ENCODE measurements at places on chromosomes 5 and 9.

GRCh38 chr9:35908504-35909125 lies 675 bp upstream of the SPAAR start:
- DNase-seq: no peak

DNA sequence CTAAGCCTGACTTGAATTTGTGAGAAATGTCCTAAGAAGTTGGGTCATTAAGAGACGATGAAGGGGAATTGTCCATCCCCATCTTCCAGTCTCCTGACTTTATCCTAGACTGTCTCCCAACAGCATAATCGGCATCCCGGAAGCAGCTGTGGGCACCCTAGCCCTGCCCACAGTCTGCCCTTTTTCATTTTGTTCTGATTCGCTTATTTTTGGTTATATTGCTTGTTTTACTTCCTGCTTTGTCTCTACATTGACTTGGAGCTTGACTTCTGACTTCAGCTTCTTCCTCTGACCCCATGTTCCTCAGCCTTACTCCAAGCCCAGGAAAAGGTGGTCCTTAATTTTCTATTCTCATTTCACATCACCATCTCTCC lies 41.8 kb downstream of the UGCG start:
- no peak for DNase-seq

DNA sequence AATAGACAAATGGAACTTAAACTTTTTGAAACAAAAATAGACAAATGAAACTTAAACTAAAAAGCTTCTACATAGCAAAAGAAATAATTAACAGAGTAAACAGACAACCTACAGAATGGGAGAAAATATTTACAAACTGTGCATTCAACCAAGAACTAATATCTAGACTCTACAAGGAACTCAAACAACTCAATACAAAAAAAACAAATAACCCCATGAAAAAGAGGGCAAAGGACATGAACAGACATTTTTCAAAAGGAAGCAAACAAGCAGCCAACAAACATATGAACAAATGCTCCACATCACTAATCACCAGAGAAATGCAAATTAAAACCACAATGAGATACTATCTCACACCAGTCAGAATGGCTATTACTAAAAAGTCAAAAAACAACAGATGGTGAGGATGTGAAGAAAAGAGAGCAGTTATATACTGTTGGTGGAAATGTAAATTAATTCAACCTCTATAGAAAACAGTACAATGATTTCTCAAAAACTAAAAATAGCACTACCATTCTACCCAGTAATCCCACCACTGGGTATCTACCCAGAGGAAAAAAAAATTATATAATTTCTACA lies 170.8 kb upstream of the RGMB start:
- DNase-seq: no peak

DNA sequence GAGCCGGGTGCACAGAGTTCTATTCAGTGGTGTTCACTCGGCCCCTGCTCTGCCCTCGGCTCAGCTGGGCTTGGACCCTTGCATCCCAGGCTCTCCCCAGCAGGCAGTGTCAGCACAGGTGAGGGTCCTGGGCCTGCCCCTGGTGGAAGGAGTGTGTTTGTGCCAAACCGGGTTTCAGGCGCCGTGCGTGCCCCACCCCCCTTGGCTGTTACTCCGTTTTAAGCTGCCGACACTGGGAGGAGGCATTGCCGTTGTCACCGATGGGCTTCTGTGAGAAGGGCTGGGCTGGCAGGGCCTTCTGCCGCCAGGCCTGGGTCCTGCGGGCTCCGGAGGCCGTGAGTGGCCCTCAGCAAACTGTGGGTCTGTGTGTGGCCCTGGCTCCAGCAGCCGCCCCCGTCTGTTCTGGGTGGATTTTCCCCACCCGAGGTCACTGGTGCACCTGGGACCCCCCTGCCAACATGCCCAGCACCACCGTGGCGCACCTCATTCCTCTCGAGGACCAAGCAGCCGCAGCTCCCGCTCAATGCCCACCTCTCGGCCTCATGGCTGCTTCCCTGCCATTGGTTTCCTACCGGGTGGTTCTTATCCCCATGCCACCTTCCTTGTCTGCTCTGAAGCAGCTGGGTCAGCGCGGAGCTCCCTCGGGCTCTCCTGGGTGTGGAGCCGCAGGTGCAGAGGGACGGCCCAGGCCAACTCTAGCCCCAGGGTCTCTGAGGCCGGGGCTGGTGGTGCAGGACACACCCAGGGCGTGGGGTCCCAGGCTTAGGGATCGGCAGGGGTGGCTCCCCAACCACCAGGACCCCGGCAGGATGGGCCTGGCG lies 44.3 kb upstream of the EXOC3 start:
- no peak for DNase-seq

- no peak for DNase-seq
Observed at GRCh38 chr5:169511708-169512107, 71.9 kb upstream of the SPDL1 start.

DNA sequence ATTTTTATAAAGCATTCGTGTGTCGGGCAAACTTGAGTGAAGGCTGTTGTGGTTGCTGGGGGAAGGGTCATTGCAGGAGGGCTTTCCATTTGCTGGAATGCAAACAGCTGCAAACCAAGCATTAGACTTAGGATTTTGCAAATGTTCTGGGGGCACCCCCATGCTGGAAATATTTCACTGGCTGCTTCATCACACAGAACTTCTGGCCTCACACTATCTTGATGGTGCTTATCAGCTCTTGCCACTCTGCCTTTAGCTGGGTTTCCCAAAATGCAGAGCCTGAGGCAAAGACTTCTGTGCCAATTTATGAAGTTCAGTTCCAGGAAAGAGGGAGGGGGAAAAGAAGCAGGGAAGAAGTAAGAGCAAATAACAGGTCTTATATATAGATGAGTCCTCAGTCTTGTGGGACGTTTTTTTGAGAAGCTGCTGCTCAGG lies 8.6 kb upstream of the COL15A1 start:
- no peak for DNase-seq

DNA sequence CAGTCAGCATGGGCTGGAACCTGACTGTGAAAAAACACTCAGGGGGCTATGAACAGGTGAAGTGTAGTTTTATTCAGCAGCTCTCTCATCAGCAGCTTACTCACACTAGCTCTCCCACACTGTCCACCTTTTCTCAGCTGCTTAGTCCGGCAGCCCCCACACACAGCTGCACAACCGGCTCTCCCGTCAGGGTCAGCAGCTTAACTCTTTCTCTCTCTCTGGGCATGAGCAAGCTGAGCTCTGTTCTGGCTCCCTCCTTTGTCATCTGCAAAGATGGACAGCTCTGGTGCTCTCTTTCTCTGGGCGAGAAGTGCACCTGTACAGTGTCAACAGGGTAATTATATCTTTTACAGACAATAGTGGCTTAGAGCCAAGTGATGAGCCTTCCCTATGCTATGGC lies 8.2 kb downstream of the DMAC1 start:
- peak; percentile 45 for DNase-seq

DNA sequence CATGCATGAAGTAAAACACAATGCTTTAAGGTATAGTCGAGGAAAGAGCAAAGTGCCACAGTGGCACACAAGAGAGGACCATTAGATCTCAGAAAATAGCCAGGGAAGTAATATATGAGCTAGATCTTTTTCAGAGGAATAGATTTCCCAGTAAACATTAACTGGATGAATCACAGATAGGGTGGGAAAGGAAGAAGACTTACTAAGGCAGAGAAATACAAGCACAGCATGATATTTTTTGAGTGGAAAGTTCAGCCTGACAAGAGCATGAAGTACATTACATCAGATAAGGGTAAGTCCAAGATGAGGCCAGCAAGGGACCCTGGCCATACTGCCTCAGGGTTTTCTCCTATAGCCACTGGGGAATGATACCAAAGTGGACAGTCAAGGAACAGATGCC lies 804.6 kb upstream of the DMAC1 start:
- no peak for DNase-seq

- no peak for DNase-seq
Observed at GRCh38 chr5:55160493-55161209, 680 bp downstream of the GPX8 start.

GRCh38 chr9:83191154-83191553 lies 128.2 kb upstream of the RASEF start:
- no peak for DNase-seq

GRCh38 chr5:73945505-73945904 lies 319.5 kb downstream of the ARHGEF28 start:
- no peak for DNase-seq

DNA sequence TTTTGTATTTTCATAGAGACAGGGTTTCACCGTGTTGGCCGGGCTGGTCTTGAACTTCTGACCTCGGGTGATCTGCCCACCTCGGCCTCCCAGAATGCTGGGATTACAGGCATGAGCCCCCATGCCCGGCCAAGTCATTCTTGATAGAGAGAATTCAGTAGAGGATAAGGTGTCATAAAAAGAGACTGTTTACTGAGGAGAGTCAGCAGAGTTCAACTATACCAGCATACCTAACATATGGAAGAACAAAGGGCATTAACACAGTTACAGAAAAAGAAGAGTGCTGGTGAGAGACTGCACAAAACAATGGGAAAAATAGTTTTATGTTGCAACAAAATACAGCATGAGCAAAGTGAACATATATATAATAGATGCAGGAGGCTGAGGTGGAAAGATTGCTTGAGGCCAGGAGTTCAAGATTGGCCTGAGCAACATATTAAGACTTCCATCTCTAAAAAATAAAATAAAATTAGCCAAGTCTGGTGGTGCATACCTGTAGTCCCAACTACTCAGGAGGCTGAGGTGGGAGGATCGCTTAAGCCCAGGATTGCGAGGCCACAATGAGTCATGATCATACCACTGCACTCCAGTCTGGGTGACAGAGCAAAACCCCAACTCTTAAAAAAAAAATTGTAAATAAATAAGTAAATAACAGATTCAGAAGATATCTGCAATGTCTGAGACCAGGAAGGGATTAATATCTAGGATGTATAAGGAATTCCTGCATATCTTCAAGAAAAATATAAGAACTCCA lies 19.5 kb downstream of the B4GALT1 start:
- DNase-seq: no peak

DNA sequence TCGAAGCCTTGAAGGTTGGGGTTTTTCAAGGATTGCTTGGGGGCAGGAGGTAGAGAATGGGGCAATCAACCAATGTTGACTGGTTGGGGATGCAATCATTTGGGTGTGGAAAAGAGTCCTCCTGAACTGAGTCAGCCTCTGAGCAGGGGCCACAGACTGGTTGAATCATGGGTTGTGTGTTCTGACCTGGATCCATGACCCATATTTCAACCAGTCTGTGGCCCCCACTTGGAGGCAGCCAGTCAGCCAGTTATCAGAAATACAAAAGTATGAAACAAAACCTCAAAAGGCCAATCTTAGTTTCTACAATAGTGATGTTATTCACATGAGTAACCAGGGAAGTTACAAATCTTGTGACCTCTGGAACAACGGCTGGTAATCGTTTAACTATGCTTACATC lies 81.4 kb upstream of the RANBP6 start:
- DNase-seq: no peak

DNA sequence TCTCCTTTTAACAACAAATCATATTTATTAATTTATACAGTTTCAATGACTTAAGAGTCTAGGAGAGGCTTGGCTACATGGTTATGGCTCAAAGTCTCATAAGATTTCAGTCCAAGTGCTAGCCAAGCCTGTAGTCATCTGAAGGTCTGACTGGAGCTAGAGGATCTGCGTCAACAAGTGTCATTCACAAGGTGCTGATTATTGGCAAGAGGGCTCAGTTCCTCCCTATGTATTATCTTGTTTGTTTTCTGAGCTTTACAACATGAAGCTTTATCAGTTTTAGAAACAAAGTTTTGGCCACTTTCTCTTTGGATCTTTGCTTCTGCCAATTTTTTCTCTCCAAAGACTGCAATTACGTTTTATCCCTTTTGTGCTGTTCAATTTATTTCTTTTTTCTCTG lies 94.7 kb downstream of the RICTOR start:
- DNase-seq: no peak

DNA sequence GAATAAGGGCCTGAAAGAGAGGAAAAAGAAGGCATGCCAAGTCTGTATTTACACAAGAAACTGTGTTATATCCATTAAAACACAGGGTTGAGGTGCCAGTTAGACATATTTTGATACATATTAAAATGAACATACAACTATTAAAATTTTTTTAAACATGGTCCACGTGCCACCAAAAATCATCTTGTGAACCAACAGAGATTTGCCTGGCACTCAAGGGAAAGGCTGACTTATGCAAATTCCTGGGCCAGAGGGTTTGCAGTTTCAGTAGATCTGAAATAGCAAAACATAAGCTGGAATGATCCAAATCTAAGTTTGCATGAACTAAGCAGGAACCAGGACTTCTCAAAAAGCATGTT lies 168.7 kb downstream of the SLIT3 start:
- DNase-seq: no peak

DNA sequence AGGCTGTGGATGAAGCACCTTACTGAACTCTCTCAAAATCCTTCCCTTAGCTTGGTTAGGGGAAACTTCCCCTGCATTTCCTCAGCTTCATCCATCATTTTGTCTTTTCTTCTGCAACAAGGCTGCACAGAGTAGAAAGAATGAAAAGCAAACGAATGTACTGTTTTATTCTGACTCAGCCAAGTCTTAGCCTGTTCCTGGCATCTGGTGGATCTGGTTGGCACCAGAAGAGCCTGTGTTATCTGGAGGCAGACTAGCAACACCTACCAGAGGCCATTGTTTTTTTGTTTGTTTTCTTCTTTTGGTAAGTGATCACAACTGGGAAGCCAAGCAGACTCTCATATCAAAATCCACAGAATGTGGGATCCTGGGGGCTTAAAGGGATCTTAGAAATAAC lies 200.7 kb downstream of the FANCC start:
- DNase-seq: no peak

DNA sequence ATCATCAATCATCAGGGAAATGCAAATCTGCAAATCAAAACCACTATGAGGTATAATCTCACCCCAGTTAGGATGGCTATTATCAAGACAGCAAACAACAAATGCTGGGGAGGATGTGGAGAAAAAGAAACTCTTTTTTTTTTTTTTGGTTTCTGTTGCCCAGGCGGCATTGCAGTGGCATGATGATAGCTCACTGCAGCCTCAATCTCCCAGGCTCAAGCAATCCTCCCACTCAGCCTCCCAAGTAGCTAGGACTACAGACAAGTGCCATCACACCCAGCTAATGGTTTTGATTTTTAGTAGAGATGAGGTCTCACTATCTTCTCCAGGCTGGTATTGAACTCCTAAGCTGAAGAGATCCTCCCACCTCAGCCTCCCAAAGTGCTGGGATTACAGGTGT lies 5.4 kb upstream of the CNTRL start:
- no peak for DNase-seq

GRCh38 chr5:71586052-71586940 lies 844 bp upstream of the MCCC2 start:
- DNase-seq: peak; percentile 45

GRCh38 chr5:111834926-111835599 lies 78.1 kb upstream of the NREP start:
- no peak for DNase-seq

Data from NCI-H510A (cell line).